ENCODE measurements at places on chromosomes 1 and 21.

DNA sequence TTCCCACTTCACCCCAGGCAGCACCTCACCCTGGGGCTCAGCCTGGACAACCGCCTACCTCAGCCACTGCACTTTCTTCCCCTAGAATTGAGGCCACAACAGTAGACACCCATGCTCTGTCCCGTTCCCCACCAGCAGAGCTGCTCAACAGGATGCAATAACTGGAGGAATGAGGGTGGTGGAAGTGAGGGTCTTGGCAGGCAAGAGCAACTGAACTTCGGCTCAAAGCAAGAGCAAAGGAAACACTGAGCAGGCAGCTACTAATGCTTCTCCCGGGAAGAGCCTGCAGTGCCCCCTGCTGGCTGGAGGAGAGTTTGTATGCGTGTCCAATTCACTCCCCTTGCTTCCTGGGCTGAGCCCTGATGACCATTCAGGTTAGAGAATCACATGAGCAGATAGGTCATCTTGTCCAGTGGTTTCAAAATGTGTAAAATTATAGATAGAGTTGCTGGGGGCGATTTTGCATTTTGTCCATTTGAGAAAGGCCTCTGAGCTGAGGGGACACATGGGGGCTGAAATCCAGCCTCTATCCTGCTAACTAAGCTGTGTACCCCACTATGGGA is 13.9 kb downstream of the NT5C1A start:
- H3K4me3 ChIP-seq = no peak overlapping the region
- H3K36me3 ChIP-seq = no peaks in the 10 kb centered on the region
- peaks cover 11% of the 10 kb centered on the region for H3K4me1 ChIP-seq
- H3K27ac ChIP-seq = peak overlapping the region; percentile 64

DNA sequence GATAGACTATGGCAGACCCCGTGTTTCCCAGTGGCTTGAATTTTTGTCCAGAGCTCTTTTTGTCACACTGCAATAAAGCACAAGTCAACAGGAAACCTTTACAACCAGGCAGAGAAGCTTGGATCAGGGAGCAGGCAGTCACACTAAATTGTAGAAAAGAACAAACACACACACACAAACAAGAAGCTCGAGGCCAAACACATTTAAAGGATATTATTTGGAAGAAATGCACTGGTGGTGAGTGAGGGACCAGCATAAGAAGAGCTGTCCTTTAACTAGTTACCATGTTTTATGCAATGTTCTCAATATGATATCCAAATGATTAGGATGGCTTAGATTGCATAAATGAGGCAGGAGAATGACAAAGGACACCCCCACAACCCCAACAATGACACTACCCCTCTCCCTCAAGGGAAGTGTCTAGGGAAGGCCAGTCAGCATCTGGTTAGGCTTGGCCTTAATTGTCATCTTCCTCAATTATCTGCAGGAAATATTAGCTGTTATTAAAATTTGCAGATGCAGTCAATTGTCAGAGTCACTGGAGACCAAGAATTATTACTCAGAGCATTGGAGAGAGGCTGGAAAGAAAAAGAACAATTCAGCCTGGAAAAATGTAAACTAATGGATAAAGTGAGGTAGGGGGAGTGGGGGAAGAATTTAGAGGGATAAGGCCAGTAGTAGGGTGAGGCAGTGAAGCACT is 35.3 kb downstream of the DDR2 start:
- no peak for DNase-seq
- H3K4me1 ChIP-seq = no peaks in the 10 kb centered on the region
- H3K27me3 ChIP-seq = peaks cover 10% of the 10 kb centered on the region
- H3K36me3 ChIP-seq = no peaks in the 10 kb centered on the region
- no peak overlapping the region for H3K27ac ChIP-seq
- H3K4me3 ChIP-seq = no peak overlapping the region

DNA sequence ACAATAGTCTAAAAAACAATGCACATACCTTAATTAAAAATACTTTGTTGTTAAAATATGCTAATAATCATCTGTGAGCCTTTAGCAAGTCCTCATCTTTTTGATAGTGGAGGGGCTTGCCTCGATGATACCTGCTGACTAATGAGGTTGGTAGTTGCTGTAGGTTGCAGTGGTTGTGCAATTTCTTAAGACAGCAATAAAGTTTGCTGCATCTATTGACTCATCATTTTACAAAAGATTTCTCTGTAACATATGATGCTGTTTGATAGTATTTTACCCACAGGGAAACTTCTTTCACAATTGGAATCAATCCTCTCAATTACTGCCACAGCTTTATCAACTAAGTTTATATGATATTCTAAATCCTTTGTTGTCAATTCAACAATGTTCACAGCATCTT is 7.6 kb downstream of the C1orf87 start:
- DNase-seq = no peak
- H3K27me3 ChIP-seq = peaks cover 2% of the 10 kb centered on the region
- H3K36me3 ChIP-seq = no peaks in the 10 kb centered on the region
- no peak overlapping the region for H3K4me3 ChIP-seq

DNA sequence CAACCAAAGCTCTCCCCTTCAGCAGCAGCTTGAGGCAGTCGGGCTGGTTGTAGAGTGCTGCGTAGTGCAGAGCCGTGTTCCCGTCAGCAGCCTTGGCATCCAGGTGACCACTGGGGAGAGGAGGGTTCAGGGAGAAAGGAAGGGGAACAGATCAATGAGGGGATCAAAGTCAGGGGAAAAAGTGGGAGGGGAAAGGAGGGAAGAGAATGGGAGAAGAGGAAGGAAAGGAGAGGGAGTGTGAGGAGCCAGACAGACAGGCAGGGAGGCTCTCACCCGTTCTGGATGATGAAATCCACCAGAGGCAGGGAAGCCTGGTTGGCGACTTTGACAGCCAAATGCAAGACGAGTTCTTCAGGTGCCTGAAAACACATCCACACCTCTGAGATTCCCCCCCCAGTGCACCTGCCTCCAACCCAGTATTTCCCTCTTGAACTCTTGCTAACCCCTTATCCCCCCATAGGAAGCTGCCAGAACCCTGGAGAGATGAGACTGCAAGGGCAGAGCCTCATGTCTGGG is 9.8 kb upstream of the TCEA3 start:
- no peaks in the 10 kb centered on the region for H3K4me1 ChIP-seq
- no peaks in the 10 kb centered on the region for H3K27me3 ChIP-seq
- DNase-seq = no peak
- H3K27ac ChIP-seq = no peak overlapping the region
- H3K4me3 ChIP-seq = no peak overlapping the region

DNA sequence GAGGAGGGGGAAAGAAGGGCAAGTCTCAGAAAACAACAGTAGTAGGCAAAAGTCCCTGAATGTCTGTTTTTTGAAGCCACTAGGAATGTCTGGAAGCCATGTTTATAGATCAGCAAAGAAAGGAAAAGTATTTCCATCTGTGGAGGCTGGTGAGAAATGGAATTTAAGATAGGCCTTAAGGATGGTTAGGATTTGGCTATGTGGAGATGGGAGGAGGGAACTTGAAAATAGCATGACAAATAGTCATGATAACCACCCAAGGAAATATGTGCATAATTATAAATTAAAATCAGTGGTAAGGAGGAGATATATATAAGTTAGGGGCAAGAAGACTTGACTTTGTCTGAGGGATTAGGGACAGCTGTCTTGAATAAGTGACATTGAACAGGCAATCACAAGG is 33.8 kb upstream of the FGGY start:
- no peak for DNase-seq
- no peak overlapping the region for H3K27ac ChIP-seq
- peaks cover 2% of the 10 kb centered on the region for H3K27me3 ChIP-seq
- H3K4me3 ChIP-seq = no peak overlapping the region
- no peaks in the 10 kb centered on the region for H3K36me3 ChIP-seq
- no peaks in the 10 kb centered on the region for H3K4me1 ChIP-seq

GRCh38 chr1:43636006-43636641 is 13.8 kb upstream of the KDM4A start:
- no peak overlapping the region for H3K4me3 ChIP-seq
- H3K36me3 ChIP-seq = no peaks in the 10 kb centered on the region

GRCh38 chr21:30355906-30356305 is 7.5 kb upstream of the KRTAP23-1 start:
- no peak for DNase-seq
- H3K36me3 ChIP-seq = no peaks in the 10 kb centered on the region
- H3K27me3 ChIP-seq = peaks cover 2% of the 10 kb centered on the region
- no peak overlapping the region for H3K4me3 ChIP-seq

- DNase-seq = no peak
- H3K36me3 ChIP-seq = no peaks in the 10 kb centered on the region
- no peak overlapping the region for H3K27ac ChIP-seq
- peaks cover 15% of the 10 kb centered on the region for H3K27me3 ChIP-seq
These were observed 25.2 kb upstream of the COX20 start for GRCh38 chr1:244810221-244810620.

DNA sequence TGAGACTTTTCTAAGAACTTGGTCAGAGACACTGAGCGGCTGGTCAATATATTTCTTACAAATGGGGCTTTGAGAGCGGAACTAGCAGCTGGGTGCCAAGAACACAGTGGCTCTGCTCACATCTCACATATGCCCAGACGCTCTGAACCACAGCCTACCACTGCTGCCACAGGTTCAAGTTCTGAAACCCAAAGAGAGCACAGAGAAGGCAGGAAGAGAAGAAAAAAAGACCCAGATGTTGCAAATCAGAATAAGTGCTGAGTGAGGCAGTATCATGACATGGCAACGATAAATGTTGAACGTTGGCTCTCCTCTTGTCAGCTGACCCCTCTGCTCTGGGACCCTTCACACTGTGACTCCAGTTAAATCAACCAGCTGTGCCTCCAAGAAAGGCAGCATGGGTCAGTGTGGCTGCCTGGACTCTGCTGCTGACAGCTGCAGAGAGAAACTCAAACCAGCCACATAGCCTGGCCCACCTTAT is 26.4 kb downstream of the HIVEP3 start:
- H3K36me3 ChIP-seq = no peaks in the 10 kb centered on the region
- H3K27ac ChIP-seq = peak overlapping the region; percentile 93
- H3K4me3 ChIP-seq = peak overlapping the region; percentile 81
- no peak for DNase-seq

DNA sequence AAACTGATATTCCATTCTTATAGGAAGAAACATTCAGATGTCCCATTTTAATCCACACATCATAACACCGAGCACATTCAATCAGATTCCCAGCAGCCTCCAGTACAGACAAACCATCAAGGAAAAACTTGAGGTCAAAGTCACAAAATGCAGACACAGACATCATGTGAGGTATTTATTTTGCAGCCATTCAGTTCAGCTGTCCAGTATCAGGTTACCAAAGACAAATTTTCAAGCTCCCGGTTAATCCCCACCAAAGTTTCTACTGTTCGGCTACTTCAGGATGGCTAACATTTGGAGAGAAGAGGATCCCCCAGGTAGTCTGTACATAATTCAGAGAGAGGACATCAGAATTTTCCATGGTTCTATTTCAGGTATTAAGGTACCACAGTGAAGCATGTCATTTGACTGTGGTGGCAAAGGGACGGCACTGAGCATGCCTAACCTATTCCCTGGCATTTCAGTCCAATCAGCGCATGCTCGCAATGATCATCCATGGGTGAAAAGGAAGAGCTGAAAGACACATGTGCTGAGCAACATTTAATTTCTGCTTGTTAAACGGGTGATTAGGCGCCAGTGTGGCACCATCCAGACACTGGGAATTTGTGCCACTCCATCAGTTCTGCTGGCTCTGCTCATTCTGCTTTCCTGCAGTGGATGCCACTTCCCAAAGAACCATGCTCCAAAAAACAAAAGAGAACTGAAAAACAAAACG is 13.6 kb upstream of the NDC1 start:
- no peak for DNase-seq
- peaks cover 55% of the 10 kb centered on the region for H3K36me3 ChIP-seq
- no peaks in the 10 kb centered on the region for H3K27me3 ChIP-seq
- H3K27ac ChIP-seq = no peak overlapping the region
- no peaks in the 10 kb centered on the region for H3K4me1 ChIP-seq

DNA sequence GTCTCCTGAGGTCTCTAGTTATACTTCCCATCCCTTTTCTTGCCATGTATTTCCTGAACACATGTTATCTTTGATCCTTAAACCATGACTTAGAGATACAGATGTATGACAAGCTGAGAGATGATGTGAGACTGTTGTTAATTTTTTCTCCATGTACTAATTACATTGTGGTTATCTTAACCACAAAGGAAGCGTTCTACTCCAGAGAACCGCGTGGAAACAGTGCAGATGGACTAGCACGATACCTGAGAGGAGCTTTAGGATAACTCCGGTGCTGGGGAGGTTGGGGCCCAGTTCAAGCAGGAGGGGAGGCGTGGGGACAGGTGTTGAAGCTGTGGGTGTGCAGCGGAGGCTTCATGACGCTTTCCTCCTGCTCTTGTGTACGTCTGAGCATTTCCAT is 17.5 kb downstream of the PDE9A start:
- H3K27me3 ChIP-seq = no peaks in the 10 kb centered on the region
- H3K4me1 ChIP-seq = no peaks in the 10 kb centered on the region
- H3K4me3 ChIP-seq = no peak overlapping the region
- H3K27ac ChIP-seq = no peak overlapping the region
- no peaks in the 10 kb centered on the region for H3K36me3 ChIP-seq
- DNase-seq = no peak

DNA sequence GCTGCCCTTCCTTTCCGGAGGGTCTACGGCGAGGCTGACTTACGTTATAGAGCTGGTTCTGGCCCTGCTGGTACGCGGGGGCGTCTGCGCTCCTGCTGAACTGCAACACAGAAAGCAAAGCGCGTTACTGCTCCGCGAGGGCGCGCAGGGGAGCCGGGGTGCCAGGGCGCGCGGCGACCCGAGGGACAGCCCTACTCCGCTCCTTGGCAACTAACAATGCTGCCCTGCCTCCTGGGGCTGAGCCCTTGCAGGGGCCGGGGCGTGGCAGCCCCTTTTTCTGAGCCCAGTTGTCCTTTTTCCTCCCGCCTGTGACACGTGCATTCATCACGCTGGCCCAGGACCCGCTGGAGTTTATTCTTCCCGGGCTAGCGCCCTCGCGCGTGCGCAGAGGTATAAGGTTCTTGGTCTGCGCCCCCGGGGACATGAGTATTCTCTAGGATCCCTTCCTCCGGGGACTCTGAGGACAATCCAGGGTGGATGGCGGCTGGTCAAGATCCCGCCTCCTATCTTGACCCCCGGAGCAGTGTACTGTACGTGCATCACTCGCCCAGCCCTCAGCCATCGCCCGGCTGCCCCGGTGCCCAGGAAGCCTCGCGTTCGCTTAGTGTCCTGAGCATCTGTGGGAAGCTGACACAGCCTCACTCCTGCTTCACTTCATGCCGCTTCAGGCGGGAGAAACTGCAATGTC is 78.9 kb downstream of the CD247 start:
- H3K4me1 ChIP-seq = peaks cover 83% of the 10 kb centered on the region
- DNase-seq = peak; percentile 74
- H3K27ac ChIP-seq = peak overlapping the region; percentile 85
- H3K4me3 ChIP-seq = peak overlapping the region; percentile 45
- H3K36me3 ChIP-seq = peaks cover 92% of the 10 kb centered on the region

DNA sequence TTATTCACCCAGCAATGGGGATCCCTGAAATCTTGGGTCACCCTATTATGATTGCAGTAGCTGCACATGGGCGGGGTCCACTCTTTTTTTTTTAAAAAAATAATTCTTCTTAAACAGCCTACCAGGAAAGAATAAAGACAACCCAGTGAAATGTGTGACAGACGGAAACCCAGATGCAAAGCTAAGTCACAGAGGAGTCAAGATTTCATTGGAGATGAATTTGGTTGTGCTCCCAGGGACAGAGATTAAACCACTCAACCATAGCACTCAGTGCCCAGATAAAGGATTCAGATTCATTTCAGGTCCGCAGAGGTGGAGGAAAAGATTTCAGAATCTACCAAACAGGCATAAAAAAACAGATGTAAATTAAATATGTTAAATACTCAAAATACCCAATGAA is 583.5 kb upstream of the ZP4 start:
- H3K27me3 ChIP-seq = no peaks in the 10 kb centered on the region
- no peak for DNase-seq
- no peak overlapping the region for H3K27ac ChIP-seq
- no peak overlapping the region for H3K4me3 ChIP-seq
- no peaks in the 10 kb centered on the region for H3K36me3 ChIP-seq
